ENCODE measurements at places on chromosomes 4 and X. TPM values are rescaled to one million over a fixed set of nuclear protein-coding genes. Genes with fewer than 3 reads are reported as not detected.

- no peak for DNase-seq
Observed at GRCh38 chr4:183503497-183504063, 1.3 kb upstream of the ING2 start.

DNA sequence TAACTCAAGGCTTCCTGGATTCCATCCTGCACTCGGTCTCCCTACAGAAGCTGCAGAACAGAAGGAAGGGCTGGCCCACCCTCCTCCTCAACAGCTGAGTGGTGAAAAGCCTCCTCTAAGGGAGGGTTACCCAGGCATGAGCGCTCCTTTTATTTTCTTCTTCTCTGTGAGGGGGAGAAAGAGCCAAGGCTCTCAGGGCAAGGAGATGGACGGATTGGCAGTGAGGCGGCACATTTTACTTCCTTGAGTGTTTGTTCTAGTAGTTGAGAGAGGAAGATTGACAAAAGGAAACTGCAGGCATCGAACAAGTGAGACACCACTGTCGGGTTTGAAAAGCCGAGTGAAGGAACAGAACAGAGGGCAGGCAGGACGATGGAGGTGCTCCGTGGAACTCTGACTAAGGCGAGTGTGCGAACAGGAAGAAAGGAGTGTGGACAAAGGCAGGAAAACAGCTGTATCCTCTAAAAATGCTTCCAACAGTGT is 38.4 kb upstream of the STS start:
- DNase-seq: no peak

DNA sequence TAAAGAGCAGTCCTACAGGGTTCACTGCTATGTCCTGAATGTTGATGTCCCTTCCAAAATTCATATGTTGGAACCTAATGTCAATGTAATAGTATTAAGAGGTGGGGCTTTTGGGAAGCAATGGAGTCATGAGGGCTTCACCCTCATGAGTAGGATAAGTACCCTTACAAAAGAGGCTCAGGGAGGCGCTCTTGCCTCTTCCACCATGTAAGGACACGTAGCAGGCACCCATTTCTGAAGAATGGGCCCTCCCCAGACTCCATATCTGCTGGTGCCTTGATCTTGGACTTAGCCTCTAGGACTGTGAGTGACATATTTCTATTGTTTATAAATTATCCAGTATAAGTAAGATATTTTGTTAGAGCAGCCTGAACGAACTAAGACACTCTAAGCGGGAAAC is 15.8 kb downstream of the MED28 start:
- peak; percentile 12 for DNase-seq

DNA sequence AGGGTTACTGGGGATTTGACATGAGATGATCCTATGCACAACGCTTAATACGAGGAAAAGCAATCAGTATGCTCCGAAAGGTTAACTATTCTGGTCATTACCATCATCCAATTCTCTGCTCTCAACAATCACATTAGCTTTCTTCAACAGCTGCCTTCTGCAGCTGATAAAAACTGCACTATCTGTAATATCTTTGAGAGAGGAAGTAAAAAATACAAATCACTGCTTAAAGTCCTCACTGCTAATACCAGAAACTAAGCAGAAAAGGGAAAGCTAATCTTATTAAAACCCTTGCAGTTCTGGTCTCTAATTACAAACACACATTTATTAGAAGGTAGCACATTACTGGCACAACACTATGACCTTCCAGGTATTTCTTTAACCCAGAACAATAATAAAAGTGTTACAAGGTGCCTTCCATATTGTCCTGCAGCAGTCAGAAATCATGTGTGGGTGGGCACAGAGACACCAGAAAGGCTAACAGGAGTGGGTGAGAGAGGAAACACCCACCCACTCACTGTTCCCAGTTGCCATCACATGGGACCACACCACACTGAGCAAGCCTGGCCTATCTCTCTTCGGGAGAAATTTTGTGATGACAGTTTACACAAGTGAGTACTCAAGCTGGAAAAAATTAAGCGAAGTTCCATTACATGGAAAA is 71.0 kb downstream of the RELL1 start:
- DNase-seq: no peak

- no peak for DNase-seq
Observed at GRCh38 chrX:67787196-67787595, 243.4 kb downstream of the AR start.

GRCh38 chr4:30723201-30723955 is 3.2 kb downstream of the PCDH7 start:
- DNase-seq: no peak

GRCh38 chrX:155767051-155767875 is 113.9 kb upstream of the VAMP7 start:
- DNase-seq: no peak

GRCh38 chr4:68951806-68952585 is 392 bp upstream of the UGT2A3 start:
- DNase-seq: no peak

DNA sequence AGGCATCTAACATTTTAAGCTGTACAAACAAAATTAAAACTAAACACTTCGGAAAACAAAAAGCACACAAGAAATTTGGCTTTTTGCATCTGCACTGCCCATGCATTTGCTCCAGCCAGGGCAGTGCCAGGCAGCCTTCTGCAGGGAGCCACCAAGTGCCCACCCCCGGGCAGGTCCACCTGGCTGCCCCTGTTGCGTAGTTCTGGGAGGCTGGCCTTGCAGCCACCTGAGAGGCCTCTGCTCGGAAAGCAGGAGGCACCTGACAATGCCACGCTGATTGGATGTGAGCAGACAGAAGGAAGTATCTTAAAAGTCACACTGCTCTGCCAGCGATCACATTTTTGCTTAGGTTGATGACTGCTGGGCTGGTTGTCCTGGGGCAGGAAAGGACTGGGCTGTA is 3.5 kb downstream of the TMEM271 start:
- DNase-seq: peak; percentile 57

DUSP21 gene
- not detected for total RNA-seq

SLC6A8 gene
- total RNA-seq: 144 TPM

MANBA gene
- total RNA-seq: 29.8 TPM

PDE5A gene
- total RNA-seq: 20.0 TPM

FATE1 gene
- total RNA-seq: 0.67 TPM

TRIM61 gene
- 1.5 TPM for total RNA-seq

SULT1B1 gene
- total RNA-seq: 0.59 TPM

Data from cardiac septum (tissue), 1 donor.